Coronary artery (tissue), 2 donors: ENCODE measurements at places on chromosomes 4 and X.

DNA sequence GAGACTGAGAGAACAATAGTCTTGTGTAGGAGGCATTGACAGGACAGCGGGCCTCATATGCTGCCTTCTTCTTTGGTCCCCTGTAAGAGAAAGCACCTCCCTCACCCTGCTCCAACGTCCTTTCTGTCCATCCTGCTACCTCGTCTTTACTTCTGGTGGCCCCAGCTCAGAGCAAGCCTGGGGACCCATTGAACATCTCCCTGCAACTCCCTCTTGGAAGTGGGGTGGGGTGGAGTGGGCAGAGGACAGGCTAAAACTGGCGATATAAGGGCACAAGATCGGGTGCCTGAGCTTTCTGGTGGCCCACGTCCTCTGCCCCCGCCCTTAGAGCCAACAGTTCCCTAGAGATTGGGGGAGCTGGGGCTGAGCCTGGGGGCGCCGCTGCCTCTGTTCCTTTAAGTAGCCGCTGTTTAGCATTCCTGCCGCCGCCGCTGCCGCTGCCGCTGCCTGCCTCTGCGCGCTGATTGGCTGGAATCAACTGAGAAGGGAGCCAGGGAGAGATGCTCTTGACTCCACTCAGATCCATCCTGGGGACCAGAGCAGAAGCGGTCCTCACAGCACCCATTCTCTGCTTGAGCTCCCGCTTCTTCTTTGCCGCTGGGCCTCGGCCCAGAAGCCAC lies at the start of gene DLG3:
Gene DLG3, plus strand, starts transcription at position 510 of the 620 bp plus-strand sequence. CDS start 367 bp downstream, outside the sequence.
- no peak for DNase-seq

GRCh38 chr4:25449688-25450087 lies 72.6 kb downstream of the ANAPC4 start:
- DNase-seq, result no peak

DNA sequence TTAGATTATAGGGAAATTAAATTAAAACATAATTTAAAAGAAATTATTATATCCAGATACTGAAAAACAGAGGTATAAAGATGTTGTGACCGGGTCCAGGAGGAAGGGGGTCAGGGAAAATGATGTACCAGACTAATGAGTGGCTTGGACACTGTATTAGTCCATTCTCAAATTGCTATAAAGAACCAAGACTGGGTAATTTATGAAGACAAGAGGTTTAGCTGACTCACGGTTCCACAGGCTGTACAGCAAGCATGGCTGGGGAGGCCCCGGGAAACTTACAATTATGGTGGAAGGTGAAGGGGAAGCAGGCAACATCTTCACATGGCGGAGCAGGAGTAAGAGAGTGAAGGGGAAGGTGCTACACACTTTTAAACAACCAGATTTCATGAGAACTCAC lies 3.4 kb upstream of the FAM9B start:
- DNase-seq, result no peak

DNA sequence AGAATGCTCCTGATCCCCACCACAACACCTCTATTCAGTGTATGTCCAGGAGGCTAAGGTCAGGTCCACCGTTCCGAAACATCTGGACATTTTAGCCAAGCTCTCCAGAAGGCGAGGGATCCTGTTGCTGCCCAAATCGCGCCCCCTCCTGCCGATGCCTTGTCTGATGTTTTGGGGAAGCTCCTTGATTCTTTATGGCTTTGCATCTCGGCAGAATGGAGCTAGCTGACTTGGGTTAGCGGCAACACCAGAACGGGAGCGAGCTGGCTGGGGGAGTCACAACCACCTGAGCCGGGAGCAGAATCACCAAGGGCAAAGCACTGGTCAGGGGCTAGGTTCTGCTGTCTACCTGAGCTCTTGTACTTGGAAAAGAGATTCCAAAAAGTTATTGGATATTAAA lies 6.6 kb upstream of the POU3F4 start:
- no peak for DNase-seq

DNA sequence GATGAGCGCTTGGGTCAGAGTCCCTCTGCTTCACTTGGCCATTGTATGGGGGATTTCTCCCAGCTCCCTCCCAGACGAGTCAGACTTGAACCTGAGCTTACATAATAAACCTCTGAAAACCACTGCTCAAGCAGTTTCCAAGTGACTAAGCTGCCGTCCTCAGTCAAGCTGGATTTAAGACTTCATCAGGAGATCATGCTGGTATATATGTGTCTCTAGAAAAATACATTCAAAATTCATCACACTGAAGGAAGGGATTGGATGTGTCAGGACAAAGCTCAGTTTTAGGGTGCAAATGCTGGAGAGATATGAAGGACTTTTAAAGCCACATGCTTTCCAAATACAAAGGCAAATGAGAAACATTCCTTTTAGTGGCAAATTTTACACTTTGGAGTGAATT lies 114.3 kb downstream of the QDPR start:
- no peak for DNase-seq

DNA sequence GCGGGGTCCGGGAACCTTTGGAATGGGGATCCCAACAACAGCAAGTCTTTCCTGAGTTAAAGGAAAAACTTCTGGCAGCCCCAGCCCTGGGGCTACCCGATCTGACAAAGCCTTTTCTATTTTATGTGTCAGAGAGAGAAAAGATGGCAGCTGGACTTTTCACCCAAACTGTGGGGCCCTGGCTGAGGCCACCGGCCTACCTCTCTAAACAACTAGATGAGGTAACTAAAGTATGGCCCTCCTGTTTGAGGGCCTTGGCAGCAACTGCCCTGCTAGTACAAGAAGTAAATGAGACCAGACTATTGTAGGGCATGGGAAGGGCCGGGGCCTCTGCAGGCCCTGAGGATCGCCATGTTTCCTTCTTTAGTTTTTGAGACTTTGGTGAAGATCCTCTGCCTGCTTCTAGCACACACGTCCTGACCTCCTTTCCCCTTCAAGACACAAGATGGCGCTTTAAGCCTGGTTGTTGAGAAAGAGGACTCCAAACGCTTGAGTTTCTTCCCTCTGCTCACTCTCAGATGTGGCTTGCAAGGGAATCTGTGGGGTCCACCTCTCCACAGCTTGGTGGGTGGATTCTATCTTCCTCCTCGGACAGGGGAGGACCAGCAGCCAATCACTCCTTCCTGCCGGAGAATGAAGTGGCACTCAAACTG lies 18.5 kb upstream of the DRD5 start:
- no peak for DNase-seq

DNA sequence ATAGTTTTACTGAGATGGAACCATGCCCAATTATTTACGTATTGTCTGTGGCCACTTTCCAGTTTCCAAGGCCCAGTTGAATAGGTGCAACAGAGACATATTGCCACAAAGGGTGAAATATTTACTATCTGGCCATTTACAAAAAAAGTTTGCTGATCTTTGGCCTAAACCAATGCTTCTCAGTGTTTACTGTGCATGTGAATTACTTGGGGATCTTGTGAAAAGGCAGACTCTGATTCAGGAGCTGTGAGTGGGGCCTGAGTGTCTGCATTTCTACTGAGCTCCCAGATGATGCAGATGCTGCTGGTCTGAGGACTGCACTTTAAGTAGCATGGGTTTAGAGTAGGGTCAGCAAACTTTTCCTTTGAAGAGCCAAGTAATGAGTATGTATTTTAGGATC lies 94.1 kb upstream of the PDE5A start:
- no peak for DNase-seq

DNA sequence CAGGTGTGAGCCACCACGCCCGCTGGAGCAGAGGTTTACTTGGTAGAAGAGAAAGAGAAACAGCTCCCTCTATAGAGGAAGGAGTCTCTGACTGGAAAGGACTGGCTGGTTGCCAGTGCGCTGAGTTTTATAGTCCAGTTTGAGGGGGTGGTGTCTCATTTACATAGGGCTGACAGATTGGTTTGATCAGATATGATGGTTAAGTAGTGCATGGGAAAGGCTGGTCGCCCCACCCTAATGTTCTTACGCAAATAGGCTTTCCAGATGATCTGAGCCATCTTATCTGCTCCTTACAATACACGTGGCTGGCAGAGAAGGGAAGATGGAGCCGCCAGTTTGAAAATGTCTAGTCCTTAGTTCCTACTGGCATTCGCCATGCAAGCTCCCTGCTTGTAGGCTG lies 439.5 kb downstream of the NAF1 start:
- DNase-seq, result no peak

- no peak for DNase-seq
Measured at GRCh38 chrX:49042581-49043219, 457 bp downstream of the TFE3 start.

DNA sequence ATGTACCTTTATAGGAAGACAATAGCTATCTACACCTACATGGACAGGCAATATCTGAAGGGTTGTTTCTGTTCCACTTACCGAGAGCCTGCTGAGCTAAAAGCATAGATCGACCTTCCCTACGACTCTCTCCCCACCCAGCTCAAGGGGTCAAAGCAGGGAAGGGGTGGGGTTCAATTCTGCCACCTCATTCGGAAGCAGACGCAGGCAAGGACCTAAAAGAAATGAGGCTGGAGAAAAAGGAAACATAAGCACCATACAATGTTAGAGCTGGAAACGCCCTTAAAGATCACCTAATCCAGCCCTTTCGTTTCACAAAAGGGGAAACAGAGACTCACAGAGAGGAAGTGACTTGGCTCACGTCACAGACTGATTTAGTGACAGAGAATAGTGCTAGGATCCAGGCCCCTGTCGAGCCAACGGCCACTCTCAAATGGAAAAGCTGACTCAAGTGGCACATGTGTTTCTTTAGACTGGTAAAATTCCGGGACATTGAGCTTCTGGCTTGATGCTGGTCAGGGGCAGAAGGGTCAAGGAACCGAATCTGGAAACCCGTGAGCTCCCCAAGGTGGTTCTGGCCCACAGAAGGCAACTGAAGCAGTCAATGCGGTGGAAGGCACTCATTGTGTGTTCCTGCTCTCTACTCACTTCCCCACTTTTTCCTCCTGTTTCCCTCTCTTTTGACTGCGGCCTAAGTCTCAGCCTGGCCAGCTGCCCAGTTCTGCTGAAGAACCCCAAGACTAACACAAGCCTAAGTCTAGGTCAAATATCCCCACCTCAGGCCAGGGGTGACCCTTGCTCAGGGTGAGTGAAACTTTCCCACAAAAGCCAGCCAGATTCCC lies 7.5 kb downstream of the SEPTIN6 start:
- no peak for DNase-seq

- DNase-seq, result no peak
Measured at GRCh38 chr4:171857302-171858012, 44.3 kb downstream of the GALNTL6 start.

- DNase-seq, result no peak
Measured at GRCh38 chr4:174403177-174403543, 119.1 kb downstream of the HPGD start.

DNA sequence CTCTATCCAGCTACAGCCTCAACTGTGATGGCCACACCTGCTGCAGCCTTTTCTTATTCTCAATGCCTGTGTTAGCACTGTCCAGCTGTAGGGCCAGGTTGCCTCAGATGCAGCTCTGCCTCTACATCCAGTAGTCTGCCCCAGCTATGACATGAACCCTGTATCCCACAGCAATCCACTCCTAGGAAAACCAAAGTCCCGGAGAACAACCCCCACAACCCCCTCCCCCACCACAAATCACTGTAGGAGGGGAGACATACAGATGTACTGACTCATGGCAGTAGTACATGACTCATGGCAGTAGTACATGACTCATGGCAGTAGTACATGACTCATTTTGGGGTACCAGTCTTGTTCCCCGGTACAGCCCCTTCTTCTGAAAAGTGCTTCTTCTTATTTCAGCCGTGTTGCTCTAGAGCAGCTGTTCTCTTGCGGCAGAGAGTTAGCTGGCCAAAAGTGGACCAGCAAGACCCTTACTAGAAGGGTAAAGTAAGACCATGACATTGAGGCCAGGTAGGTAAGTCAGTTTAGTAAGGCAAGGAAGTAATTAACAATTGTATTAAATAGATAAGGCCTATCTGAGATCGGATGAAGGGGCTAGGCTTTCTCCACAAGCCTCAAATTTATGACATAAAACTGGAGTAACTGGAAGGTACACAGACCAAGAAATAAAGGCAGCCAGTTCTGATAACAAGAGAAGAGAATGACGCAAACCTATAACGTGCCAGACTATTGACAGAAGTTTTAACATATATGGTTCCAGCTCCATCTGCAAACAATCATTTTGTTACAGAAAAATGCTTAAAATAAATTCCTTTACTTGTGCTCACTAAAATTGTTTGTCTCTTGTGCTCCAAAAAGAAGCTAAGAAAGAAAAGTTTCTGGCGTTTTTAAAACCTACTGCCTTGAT lies 221.4 kb downstream of the TACR3 start:
- DNase-seq, result no peak

GRCh38 chrX:64205735-64206501 lies 410 bp upstream of the AMER1 start:
- DNase-seq, result peak; percentile 95

DNA sequence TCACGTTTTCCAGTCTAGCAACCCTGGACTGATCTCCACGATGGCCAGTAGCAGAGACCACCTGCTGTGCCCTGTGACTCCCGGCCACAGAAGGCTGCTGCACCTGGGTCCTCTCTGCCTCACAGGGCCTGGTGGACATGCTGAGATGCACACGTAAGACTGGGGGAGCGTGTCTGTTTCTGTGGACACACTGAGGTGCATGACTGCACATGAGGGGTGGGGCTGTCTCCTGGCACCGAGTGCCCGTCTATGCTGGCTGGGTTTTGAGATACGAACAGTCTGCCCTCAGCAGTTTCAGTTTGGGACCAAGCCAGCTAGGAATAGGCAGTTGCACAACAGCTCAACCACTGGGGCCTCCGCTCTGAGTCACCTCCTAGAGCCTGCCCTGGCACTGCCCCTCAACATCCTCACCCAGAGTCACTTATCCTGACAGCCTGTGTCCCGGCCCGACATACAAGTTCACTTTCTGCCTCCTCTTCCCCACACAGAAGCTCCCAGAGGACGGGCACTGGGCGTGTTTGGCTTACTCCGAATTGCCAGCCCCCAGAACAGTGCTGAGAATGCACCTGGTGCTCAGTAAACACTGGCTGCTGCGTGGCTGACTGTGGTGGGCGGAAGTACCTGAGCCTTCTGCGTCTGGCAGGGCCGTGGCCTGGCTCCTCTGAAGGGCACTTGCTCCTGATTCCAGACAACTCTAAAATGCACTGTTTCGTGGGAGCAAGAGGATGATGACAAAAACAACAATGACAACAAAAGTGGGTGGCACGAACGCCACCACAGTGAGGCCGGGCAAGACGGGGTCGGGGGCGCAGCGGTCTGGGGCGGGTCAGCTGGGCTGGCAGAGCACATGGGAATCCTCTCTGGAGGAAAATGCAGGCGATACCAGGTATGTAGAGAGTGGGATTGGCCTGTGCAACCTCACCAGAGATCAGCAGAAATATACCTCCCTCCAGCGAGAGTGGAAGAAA lies 30.9 kb downstream of the RNF212 start:
- DNase-seq, result no peak

DNA sequence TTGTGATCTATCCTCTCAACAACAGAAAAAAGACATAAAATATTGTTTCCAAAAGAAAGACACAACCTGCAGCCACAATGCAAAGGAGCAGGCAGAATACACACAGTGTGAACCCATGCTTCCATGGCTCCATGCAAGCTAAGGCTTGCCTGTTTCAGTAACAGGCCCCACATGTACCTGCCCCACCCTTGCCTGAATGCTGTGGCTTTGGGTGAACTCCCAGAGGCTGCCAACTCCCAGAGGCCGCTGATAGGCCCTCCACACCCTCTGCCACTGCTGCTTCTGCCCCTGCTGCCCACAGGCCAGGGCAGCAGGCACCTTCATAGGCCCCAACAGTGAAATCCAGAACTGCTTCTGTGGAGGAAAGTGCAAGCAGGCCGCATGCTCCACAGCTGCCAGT lies 313.9 kb downstream of the CHIC1 start:
- no peak for DNase-seq
